Left cardiac atrium (tissue), 4 donors: ENCODE measurements at places on chromosomes 16 and 17.

GRCh38 chr17:55990332-55991006 is 162.8 kb upstream of the ANKFN1 start:
- DNase-seq, result no peak

DNA sequence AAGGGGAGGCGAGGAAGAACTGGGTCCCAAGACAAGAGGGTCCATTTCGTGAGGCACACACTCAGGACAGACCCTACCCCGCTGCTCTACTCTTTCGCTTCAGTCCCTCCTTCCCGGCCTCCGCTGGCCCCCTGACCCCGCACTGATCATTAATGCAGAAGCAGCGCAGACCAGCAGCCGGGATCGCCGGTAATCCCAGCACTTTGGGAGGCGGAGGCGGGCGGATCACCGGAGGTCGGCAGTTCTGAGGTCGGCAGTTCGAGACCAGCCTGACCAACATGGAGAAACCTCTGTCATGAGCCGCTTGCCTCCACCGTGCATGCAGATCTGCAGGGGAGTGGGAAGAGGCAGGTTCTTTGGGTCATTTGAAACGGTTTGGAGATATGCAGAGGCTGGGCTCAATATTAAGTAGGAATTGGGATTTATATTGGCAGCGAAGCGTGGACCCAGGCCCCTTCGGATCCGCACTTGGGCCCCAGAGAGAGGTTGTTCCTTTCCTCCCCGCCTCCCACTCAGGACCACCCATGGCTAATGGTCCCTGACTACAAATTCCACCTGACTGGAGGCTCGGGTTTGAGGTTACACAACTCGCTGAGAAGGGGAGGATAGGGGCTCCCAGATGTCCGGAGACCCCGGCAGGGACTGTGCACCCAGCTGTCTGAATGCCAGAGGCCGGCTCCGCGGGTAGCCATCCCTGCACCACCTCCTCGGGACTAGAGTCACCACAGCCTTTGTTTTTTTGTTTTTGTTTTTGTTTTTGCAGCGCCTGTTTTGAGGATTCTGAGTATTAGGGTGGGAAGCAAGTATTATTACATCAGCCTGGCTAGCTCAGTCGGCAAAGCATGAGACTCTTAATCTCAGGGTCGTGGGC is 23.6 kb upstream of the OR1F1 start:
- no peak for DNase-seq

DNA sequence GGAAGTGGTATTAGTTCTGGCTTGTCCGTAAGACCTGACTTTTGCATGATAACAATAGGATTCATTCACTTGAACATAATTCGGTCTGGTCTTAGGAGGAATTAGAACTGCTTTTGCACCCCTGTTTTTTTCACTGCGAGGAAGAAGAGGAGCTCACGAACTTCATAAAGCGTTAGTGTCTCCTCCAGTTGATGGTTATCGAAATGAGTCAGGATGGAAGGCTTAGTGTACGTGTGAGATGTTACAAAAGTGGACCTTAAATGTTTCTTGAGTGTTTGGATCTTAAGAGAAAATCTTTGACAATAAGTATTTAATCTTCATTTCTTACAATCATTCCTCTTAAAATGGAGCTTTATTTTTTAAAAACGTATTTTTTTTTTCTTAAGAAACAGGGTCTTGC is 52.8 kb downstream of the USP10 start:
- DNase-seq, result no peak

- DNase-seq, result no peak
Measured at GRCh38 chr16:20271893-20272292, 55.4 kb downstream of the GP2 start.

- no peak for DNase-seq
Measured at GRCh38 chr17:80708480-80708879, 163.8 kb downstream of the RPTOR start.
